ENCODE measurements at places on chromosomes 5 and 9.

DNA sequence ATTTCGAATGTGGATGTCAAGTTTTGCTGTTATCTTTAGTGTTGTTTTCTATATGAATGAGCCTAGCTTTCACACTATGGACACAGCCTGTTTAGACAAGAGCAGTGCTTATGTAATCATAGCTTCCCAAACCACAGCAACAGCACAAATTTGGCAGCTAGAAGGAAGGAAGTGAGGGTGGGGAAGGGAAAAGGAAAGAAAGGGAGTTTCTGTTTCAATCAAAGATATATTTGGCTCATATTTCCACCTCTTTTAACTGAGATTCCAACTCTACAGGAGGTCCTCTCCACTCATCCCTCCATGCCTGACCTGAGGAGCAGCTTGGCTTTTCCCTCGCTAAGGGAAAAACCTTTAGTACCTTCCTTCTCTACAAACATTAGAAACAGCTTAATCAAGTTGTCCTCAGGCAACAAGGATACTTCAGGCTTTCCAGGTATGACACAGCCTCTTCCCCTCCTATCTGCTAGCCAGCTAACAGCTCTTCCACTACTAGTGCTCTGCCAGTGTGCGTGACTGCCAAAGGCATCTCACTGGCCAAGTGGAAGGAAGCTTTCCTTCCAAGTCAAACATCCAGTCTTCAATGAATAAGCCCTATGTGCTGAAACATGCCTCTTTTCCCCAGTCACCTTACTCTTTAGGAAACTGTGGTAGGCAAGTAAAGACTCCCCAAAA, 268.6 kb upstream of the PTGER4 start:
- DNase-seq: no peak

GRCh38 chr5:75473463-75473862, 38.0 kb downstream of the CERT1 start:
- no peak for DNase-seq

GRCh38 chr5:157215514-157216167, 35.0 kb downstream of the ITK start:
- no peak for DNase-seq

GRCh38 chr5:68343421-68343826, 127.9 kb downstream of the PIK3R1 start:
- DNase-seq: no peak

- no peak for DNase-seq
These were observed 453.6 kb upstream of the TUSC1 start for GRCh38 chr9:26131886-26132285.

DNA sequence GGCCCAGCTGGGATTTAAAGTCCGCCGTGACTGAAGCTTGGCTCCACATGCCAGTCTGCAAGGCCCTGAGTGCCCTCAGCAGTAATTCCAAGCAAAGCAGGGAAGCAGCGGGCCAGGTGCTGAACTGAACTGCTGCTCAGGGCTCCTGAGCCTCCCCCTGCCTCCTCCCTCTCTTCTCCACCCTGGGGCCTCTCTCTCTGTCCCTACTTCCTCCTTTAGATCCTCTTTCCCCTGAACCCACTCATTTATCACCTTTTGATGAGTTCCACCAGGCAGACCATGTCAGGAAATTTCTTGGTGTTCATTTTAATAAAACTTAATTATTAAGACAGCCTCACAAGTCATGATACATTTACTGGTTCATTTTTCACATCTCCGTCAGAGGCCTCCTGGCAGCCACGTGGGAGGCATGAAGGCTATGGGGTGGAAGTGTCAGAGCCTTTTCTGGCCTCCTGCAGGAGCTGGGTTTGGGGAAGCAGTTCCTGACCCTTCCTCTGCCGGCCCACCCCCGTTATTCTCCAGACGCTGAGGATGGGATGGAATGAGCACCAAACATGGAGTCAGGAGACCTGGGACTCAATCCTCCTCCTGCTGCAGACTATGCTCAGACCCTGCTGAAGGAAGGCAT, 32.2 kb upstream of the KCNIP1 start:
- no peak for DNase-seq

DNA sequence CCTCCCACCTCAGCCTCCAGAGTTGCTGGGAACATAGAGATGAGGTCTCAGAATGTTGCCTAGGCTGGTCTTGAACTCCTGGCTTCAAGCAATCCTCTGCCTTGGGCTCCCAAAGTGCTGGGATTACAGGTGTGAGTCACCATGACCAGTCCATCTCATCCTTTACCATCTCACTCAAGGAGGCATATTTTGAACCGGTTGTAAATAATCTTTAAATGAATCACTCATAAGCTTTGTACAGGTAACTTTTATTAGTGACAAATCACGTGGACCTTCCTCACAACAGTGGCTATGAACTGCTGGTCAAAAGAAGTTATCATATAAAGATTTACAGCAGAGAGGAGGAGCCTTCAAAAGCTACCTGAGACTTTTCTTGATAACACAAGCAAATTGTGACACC, 70.7 kb downstream of the RFK start:
- DNase-seq: no peak

DNA sequence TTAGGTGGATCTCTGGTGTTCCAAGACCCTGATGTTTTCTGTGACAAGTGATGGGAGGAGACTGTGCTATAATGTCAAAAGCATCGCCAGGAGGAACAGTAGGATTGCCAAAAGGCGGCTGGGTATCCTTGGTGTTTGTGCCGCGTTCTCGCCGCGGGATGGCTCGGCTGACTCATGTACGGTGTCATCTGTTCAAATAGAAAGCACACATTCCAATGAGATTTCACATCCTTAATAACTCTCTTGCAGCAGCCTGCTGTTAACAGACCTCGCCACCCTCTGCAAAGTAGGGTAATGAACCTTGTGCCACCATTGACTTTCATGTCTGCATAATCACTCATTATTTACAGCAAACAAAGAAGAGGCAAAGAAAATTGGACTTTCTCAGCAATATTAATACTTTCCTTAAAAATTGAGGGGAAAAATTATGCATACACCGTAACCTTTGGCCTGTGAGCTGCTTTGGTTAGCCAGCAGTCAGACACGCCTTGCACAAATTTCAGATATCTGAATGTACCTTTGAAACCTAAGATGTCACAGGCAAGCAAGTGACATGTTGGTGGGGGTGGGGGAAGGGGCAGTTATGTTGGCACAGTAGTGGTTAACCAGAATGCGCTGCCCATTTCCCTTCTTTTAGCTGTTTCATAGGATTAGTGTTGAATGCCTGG, 289.4 kb downstream of the EFNA5 start:
- DNase-seq: no peak

DNA sequence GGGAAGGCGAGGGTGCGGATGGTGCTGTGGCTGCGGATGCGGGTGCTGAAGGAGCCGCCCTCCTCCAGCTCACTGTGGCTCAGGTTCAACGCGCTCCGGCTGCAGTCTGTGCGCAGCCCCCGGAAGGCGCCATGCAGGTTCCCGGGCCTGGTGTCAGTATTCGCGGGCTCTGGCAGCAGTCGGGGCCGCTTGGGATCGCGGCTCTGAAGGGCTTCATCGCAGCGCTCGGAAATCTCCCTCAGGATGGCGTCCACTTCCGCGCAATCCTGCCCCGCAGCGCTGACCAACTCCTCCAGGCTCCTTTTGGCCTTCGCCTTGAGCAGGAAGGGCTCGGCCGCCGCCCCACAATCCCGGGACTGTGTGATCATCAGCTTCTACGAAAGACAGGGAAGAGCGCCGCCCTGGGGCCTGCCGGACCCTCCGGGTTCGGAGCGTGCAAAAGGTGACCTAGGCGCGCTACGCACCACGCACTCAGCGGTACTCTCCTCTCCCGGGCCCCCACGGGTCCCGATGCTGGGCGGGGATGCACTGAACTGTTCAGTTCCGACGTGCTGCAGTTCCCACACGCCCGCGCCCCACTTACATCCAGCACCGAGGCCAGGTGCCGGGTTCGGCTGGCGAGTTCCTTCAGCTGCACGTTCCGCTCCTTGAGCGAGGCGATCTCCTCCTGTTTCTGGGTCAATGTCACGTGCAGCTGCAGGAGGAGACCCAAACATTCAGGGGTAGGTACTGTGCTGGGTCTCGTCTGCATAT, 6.5 kb downstream of the MCIDAS start:
- no peak for DNase-seq

DNA sequence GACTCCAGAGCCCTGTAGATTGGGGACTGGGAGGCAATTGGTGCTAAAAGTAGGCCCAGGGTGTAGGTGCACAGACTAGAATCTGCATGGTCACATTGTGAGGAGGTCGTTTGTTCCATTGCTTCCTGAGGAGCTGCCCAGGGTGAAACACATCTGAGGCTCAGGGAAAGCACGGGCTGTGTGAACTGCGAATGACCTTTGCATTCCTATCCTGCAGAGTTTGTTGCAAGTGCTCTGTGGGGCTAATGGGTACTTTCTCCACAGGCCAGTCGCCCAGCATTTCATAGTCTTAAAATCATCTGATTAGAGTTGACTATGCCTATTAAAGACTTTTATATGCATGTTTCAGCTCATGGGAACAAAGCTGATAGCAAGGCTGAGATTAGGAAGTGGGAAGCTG, 14.4 kb upstream of the SLC46A2 start:
- DNase-seq: no peak

DNA sequence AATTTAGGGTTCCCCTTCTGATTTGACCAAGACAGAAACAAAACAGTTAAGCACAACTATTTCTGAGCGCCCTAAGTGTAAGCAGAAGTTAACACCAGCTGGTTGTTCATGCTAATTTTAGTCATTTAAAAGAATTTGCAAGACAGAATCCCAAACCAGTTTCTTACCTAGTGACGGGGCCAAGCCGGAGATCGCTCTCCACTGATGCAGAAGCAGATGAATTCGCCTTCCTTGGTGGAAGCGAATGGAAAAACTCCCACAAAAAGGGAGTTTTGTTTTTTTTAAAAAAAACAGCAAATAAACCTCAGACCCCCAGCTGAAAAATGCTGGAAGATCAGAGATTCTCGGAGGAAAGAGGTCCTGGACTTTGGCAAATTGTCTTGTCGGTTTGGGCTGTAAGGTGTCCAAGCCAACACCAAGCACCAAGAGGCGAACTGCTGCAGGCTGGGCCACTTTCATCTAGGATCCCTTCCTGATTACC, 47.4 kb upstream of the GLDC start:
- no peak for DNase-seq

DNA sequence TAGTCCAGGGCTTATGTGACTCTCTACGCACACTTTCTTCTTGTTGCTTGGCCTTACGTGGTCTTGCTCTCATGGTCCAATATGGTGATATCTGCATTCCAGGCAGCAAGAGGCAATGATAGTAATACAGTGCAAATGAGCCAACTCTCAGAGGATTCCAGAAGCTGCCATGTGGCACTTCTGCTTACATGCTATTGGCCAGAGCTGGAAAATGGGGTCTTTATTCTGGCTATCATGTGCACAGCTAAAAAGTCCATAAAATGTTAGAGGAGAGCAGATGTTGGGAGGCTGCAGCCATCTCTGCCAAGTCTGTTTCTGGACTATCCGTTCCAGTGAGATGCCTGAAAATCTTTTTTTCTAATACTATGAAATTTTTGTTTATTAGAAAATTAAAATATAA, 2.9 kb upstream of the SEPTIN8 start:
- DNase-seq: no peak

DNA sequence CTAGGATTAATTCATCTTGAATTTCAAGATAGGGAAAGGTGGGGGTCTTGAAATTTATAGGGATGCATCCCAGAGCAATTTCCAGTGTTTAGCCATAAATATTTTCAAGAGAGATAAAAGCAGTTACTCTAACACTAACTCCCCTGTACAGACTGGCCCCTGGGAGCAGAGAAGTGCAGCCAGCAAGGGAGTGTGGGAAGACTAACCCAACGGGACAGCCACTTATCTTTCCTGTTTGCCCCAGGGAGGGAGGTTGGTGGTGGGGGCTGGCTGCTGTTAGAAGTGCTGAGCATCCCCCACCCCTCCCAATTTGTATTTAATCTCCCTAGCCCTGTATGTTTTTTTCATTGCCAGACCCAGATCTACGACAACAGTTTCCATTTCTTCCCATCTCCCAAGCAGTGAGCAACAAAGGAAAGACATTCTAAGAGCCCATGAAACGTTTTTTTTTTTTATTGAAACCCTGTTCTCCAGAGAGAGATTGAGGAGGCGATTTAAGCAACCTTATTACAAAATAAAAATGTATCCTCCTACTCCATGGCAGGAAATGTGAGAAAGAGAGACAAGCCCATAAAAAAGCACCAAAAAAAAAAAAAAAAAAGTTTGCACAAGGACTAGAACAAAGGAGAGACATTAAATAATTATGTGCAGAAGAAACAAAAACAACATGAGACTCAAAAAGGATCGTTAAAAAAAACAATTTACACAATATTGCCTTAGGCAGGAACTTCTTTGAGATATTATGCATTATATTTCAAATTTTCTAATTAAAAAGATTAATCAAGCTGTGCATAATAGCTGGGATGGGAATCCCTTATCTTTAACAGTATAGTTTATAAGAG, 343.4 kb downstream of the ARHGEF28 start:
- DNase-seq: no peak

DNA sequence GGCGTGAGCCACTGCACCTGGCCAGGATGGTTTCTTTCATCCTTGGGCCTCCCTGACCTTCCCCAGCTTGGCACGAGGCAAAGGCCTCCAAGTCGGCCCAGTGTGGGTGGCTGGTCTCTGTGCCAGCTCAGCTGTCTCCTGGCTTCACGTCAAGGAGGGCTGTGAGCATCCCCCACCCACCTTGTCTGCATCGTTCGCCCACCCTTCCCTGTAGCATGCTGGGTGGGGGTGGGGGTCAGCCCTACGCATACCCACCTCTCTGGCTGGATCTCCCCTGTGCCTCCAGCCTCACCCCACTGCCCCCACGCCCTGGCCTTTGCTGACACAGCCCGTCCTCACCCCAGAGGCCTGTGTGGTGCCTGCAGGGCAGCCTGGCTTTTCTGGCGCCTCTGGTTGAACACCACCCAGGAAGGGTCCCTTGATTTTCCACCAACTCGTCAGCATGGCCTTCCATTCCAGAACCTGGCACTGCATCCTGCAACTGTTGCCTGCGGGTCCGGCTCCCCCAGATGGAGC, 8.8 kb upstream of the WDR5 start:
- no peak for DNase-seq

GRCh38 chr5:117889596-117889995, 1098.8 kb downstream of the DTWD2 start:
- no peak for DNase-seq

- no peak for DNase-seq
These were observed 422.6 kb upstream of the GRIA1 start for GRCh38 chr5:153067869-153068268.

GRCh38 chr5:1343931-1344901, 683 bp downstream of the CLPTM1L start:
- DNase-seq: no peak

- DNase-seq: no peak
These were observed 130.2 kb upstream of the FSTL4 start for GRCh38 chr5:133742431-133742988.

DNA sequence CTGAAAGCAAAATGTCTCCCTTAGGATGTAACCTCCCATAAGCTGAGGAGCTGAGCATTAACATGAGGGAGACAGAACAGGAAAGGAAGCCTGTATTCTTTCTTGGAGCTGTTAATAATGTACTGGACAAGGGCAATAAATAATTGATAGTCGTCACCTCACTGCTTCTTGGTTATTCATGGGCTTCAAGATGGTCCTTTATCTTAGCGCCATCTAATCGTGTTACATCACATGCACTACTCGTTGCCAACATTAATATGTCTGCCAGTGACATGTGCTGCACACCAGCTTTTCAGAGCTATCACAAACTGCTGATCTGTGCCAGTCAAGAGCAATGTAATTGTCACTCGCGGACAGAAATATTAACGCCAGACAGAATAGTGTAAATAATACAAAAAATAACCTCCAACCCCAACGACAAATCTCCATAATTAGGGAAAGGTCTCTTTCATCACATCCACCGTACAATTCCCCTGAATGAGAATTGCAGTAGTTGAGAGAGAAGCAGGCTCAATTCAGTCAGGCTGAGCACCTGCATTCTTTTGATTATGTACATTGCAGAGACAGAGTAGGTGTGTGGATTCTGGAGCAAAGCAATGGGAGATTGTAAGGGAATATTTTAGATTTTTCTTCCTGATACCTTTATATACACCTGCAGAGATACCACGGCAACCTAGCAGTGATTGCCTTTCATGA, 267.1 kb downstream of the SPATA31D1 start:
- DNase-seq: no peak
